ENCODE measurements at places on chromosomes 7 and 10. TPM values are rescaled to one million over a fixed set of nuclear protein-coding genes. Genes with fewer than 3 reads are reported as not detected.

GPR146 gene
- total RNA-seq = 13.0 TPM

FEZF1 gene
- total RNA-seq = not detected

STOX1 gene
- total RNA-seq = 1.6 TPM

PTER gene
- total RNA-seq = 28.7 TPM

CSGALNACT2 gene
- 3.9 TPM for total RNA-seq

CH25H gene
- 0.84 TPM for total RNA-seq

FFAR4 gene
- 28.7 TPM for total RNA-seq

PON3 gene
- total RNA-seq = 4.2 TPM

ADK gene
- 13.8 TPM for total RNA-seq

CYP17A1 gene
- total RNA-seq = 0.96 TPM

BBIP1 gene
- total RNA-seq = 10.6 TPM

OR2A12 gene
- not detected for total RNA-seq

FBXL13 gene
- total RNA-seq = 1.8 TPM

KIAA1549 gene
- total RNA-seq = 2.0 TPM

TMEM213 gene
- not detected for total RNA-seq

TRPV5 gene
- not detected for total RNA-seq

UCN3 gene
- total RNA-seq = 4.8 TPM

SCIN gene
- total RNA-seq = 25.1 TPM

TACC2 gene
- 170 TPM for total RNA-seq

IL15RA gene
- total RNA-seq = 20.6 TPM

LDB3 gene
- total RNA-seq = 0.96 TPM

CUL2 gene
- total RNA-seq = 24.7 TPM

SHTN1 gene
- 33.5 TPM for total RNA-seq

Data from mucosa of descending colon (tissue), 3 donors.